CD4-positive, alpha-beta T cell treated with Interleukin-21 for 1 hour (primary cell): ENCODE measurements at places on chromosomes 1 and 21.
A peak's percentile ranks its signal among the peaks of the same experiment; 100 is the strongest.

DNA sequence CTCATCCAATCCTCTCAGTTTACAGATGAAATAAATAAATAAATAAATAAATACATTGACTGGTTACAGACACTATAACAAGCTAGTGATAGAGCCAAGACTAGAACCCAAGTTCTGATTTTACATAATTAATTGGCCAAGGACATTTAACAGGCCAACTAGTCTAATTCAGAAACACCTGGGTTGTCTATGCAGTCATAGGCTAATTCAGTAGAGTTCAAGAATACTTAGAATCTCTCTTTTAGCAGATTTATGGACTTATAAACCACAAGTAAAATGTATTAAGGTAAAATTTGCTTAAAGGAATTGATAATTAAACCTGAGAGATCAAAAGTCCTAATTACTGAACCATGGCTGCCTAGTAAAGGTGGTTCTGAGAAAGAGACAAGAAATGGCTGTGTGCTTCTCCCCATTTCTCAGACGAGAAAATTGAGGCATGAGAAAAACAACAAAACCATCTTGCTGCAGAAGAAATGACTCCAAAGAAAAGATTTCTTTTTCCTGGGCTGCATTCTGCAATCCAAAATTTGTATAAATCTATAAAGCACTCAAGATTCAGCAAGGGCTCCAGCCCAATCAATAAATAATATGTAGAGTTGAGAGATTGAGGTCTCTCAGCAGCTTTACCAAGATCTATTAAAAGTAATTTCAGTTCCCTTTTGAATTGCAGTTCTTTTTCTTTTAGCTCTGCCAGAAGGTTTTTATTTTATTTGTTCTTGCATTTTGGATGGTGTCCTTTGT, 98.3 kb downstream of the DUSP10 start:
- no peak for DNase-seq

GRCh38 chr1:155909894-155910293, 1.3 kb downstream of the RIT1 start:
- DNase-seq, result peak; percentile 20

GRCh38 chr1:243465081-243465480, 209.2 kb downstream of the SDCCAG8 start:
- no peak for DNase-seq

DNA sequence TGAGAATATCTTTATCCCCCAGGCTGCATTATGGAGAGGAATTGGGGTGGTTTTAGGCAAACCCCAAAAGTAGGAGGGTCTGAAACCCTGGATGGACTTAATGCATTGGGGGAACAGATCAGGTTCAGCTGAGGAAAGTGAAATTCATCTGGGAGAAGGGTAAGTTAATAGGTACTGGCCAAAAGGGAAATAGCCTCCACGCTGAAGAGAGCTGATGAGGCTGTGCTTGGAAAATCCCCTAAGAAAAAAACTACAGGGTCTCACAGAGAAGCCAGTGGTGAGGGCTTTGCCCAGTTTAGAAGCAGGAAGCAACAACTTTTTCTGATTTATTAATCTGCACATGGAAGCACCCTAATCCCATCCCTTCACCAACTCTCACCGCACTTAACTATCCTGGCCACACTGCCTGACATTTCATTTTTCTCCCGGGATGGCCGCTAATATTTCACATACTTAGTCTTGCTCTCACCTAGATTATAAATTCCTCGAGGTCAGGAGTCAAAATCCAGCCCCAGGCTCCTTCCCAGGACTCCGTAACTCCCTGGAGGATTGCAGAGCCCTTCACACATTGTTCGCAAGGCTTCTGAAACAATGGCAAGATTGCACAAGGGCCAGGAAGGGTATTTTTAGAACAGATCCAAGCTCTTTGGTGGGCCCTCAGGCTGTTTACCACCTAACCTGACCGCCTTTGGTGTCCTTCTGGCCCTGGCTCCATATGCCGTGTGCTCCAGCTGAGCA, 60.9 kb upstream of the TARBP1 start:
- DNase-seq, result no peak

DNA sequence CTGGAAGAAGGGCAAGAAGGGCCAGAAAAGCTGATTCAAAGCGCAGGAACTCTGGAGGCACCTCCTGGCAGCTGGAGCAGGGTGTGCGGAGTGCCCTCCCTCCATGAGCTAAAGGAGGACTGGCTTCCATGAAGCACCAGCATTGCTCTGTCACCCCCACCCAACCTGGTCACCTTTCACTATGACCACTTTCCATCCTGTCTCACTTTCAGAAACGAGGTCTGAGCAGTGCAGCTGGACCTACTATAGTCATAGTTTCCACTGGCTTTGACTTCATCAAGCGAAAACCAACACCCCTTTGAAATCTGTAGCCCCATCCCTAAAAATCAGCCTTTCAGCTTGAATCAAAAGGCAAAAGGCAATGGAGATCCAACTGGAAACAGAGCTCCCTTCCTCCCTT, 84.8 kb upstream of the CACNA1E start:
- no peak for DNase-seq

DNA sequence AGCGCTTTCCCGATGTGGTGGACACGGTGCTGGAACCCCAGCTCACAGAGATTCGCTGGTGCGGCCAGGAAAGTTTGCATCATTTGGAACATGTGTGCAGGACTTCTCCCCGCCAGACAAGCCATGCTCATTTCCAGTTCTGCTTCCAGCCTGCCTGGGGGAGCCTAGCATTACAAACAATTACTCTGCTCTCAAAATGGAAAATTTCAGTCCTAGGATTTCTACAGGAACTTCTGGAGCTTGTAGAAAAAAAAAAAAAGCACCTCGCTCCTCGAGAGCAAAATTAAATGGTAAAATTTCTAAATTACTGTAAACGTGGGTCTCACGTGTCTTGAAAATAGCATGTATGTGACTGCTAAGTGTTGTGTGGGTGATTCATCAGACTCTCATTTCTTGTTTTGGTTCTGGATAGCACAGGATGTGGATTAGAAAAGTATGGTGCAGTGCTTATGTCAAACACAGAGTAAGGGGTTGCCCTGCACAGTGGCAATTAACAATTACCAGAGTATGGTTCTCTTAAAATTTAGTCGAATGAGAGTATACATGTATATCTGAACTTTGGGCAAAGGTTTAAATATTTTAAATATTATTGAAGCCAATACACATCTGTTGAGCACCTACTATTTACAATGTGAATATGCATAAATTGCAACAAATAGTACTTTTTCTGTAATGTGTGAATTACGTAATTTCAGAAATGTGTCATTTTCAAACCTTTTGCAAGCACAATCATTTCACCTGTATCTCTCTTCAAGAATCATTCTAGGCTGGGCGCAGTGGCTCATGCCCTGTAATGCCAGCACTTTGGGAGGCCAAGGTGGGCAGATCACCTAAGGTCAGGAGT, 61.8 kb upstream of the PTGFRN start:
- DNase-seq, result peak; percentile 5
